ENCODE measurements at places on chromosomes 4 and X.

- no peak for DNase-seq
Observed at GRCh38 chrX:40240844-40241243, 143.1 kb upstream of the BCOR start.

GRCh38 chr4:180057299-180057721 is 2185.9 kb upstream of the TENM3 start:
- no peak for DNase-seq

DNA sequence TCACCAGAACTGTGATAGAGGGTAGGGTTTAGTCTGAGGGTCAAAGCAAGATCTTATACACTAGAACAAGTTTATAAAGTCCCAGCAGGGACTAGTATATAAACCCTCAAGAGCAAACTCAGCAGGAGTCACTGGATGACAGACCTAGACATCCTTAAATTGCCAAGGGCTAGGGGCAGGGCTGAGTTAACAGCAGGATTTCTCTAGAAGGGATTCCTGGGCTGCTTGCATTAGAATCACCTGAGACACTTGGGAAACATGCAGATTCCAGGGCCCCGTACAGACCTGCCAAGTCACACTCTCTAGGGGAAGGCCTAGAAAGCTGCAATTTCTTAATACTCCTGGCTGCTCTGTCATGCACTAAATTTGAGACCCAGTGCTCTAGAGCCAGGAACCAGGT is 6.6 kb upstream of the GPR50 start:
- DNase-seq = no peak

DNA sequence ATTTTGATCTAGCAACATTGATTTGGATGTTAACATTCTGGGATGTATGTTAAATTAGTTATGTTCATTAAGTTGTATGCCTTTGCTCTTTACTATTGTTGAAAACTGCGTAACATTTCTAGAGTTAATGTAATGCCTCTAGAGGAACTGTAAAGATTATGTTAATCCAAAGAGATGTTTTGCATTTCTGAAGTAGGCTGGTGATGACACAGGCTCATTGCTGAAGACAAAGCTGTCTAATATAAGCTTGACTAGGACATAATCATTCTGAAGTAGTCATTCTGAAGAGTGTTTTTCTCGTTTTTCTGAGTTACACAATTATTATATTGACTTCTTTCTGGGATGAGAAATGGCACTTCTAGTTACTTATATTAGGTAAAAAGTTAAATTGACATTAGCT is 72.9 kb downstream of the LRP2BP start:
- no peak for DNase-seq
